NCI-H2227 treated with DMSO at 0.1 percent for 48 hours (cell line): ENCODE measurements at places on chromosomes 2 and 18.

DNA sequence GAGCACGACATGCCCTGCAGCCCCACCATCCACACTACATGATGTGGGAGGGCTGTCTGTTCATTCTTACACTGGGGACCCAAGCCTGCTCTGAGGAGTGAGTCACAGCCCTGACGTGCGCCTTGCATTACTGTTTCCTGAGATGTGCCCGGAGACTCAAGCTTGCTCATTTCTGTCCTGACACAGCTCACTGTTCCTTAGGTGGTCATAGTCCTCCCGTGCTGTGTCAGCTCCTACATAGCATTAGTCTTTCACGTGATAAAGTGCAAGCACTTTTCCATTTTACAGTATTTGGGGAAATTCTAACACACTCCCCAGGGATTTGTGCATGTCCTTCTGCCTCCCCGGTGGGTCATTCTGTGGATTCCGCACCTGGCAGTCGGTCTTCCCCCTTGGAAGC is 46.2 kb upstream of the TRIM43B start:
- no peak for DNase-seq

- no peak for DNase-seq
These were observed 67.0 kb upstream of the LYPD6B start for GRCh38 chr2:148971547-148971946.

DNA sequence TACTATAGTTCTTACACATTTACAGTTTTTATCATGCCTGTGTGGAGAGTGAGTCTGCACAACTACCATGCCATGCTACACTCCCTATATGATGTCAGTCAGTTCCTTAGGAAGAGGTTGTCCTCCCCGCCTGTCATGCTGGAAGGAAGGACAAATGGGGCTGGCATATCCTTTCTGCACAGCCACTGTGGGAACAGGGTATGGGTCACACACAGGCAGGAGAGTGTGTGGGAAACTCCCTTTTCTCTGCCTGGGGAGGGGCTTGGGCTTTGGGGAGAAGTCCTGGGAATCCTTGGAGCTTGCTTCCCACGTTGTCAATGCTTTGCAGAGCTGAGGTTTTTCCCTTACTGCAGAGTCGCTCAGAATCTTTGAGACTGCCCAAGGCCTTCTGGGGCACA is 232.1 kb downstream of the PRKCE start:
- DNase-seq, result no peak

DNA sequence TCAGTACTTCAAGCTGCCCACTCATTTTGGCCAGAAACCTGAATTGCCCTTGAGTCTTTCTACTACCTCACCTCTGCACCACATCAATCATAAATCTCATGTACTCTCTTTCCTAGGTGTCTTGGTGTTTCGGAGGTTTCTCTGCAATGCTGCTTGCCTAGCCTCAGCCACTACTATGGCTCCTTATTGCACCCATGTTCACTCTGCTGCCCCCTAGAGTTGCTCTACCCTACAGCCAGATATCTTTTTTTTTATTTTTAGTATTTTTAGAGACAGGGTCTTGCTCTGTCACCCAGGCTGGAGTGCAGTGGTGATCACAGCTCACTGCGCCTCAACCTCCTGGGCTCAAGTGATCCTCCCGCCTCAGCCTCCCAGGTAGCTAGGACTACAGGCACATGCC is 413.0 kb downstream of the PTPRM start:
- no peak for DNase-seq

DNA sequence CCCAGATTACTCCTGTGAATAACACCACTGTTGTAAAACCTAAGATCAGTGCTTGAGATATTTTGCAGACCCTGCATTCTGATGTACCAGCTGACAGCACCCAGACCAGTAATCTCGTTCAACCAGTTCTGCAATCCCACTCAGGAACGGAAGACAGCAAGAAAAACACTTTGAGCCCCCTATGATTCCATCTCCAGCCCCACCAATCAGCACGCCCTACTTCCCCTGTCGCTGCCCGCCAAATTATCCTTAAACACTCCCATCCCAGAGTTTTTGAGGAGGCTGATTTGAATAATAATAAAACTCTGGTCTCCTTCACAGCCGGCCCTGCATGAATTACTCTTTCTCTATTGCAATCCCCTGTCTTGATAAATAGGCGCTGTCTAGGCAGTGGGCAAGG is 173.9 kb upstream of the CDH2 start:
- no peak for DNase-seq

DNA sequence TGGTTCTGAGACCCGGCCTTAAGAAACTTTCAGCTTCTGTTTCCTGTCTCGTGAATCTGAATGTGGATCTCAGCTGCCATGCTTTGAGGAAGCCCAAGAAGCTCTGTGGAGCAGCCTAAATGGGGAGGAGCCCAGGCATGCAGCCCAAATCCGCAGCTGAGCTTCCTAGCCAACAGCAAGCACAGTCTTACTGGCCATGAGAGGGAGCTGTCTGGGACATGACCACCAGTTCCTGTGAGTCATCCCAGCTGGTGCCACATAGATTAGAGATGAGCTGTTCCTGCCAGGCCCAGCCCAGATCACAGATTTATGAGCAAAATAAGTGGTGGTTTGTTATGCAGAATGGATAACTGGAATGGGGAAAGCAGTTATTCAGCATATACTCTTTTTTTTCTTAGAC is 224.4 kb upstream of the APCDD1 start:
- no peak for DNase-seq

DNA sequence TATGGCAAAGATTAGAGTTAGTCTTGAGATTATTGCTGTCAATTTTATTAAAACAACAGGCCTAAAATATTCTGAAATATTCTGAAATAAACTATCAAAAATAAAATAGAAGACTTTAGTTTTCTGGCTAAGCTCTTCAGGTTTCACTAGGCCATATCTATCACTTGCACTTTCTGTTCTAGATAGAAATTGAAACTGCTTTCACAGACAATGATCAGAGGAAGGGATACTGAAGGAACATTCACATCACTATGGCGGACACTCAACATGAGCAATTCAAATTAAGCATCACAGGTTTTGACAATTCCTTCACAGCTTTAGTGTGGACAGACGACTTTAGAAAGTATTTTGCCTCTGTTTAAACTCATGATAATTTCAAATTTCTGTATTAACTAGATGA is 586.4 kb upstream of the REG3G start:
- no peak for DNase-seq

- DNase-seq, result no peak
These were observed 73.5 kb upstream of the SRD5A2 start for GRCh38 chr2:31654241-31654640.

DNA sequence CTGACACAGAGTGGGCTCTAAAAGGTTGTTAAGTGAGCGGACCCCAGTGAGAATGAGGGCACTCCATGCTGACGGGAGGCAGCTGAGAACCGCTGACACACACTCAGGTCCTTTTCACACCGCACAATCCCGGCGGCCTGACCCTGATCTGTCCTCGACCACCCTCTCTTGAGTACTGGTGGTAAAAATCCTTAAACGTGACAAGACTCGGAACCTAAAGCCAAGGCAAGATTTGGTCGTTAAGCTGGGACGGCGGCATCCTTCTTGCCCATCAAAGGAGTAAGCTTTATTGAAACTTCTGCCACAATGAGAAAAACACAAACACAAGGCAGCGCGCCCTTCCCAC is 569 bp downstream of the TMX3 start:
- no peak for DNase-seq

GRCh38 chr2:4272261-4272858 is 569.0 kb downstream of the DCDC2C start:
- DNase-seq, result no peak

GRCh38 chr2:18356676-18357075 is 203.8 kb downstream of the RDH14 start:
- no peak for DNase-seq

- no peak for DNase-seq
These were observed 77.2 kb upstream of the NDUFV2 start for GRCh38 chr18:9025091-9025838.

DNA sequence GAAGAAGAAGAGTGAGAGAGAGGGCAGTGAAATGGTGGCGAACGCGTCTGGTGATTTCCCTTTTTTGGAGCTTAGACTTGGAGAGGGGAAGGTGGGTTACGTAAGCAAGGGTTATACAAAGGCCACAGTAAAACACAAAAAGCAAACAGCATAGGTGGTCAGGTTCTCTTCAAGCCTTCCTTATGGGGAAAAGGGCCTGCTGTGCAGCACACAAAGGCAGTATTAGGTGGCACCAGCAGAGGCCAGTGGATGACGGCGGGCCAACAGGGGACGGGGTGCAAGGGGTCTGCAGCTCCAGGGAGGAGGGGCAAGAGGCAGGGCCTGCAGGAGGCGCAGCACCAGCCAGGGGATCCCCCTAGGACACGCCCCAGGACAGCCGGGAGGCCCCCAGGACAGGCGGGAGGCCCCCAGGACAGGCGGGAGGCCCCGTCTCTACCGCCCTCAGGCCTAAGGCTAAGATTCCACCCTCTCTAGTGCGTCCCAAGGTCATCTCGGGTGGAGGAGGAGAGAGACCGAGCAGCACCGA is 32.6 kb upstream of the NPC1 start:
- DNase-seq, result peak; percentile 41

DNA sequence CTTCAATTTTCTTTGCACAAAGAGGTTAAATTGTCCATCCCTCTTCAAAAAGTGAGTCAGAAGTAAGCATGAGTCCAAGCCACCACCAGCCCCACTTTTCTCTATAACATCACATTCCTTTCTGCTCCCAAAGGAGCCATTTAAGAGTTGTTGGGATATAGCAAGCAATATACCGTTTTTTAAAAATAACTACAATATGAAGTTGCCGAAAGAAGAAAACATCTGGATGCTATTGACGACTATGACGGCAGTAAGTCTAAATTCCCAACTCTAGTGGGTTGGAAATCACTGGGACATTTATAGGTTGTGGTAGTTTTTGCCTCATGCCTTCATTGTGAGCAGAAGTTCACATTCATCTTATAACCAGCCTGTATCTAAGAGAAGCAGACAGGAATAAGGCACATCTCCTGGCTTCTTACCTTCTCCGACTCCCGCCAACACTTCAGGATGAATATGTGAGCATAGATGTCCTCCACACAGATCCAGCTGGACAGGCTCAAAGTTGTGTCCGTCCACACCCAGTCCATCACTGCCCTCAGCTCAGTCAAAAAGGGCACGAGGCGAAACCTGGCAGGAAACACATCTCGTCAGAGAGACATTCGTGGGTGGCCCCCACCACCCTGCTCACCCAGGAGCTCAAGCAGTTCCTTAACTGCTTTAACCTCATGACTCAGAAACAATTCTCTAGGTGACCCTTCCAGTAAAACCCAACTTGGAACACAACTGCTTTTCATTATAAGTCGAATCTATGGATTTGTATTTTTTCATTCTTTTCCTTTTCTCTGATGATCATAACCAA is 163.6 kb downstream of the NAPG start:
- DNase-seq, result no peak
